ENCODE measurements at places on chromosomes 7 and 10.

GRCh38 chr10:49594594-49594993 lies 15.5 kb upstream of the SLC18A3 start:
- peak; percentile 52 for DNase-seq

- DNase-seq = no peak
Observed at GRCh38 chr10:60042914-60043313, 136.6 kb upstream of the CCDC6 start.

- no peak for DNase-seq
Observed at GRCh38 chr7:95976369-95977060, 204.2 kb downstream of the DYNC1I1 start.

- DNase-seq = no peak
Observed at GRCh38 chr7:151560243-151560642, 40.5 kb upstream of the RHEB start.

GRCh38 chr10:52110576-52110975 lies 203.5 kb upstream of the DKK1 start:
- no peak for DNase-seq

DNA sequence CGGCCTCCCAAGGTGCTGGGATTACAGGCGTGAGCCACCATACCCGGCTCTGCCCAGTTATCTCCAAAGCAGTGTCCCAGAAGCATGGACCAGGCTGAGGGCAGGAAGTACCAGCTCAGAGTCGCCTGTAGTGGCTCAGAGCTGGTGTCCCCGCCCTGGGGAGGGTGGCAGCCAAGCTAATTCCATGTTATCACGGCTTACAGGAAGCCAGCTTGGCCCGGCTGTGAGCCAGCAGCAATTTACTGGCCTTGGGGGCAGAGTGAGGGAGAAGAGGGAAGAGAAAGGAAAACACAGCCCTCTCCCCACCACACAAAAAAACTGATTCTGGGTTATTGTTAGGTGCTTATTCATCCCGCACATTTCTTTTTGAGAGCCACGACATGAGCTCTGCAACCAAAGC lies 88.1 kb downstream of the HIP1 start:
- DNase-seq = no peak

DNA sequence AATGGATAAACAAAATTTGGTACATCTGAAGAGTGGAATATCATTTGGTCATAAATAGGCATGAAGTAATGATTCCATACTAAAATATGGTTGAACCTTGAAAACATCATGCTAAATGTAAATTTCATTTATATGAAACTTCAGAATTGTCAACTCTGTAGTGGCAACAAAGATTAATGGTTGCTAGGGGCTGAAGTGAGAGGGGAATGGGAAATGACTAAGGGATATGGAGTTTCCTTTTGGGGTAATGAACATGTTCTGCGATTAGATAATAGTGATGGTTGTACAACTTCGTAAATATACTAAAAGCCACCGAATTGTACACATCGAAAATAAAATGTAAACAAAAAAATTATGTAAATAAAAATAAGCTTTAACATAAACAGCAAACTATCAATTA lies 384.1 kb upstream of the STEAP1 start:
- DNase-seq = no peak

DNA sequence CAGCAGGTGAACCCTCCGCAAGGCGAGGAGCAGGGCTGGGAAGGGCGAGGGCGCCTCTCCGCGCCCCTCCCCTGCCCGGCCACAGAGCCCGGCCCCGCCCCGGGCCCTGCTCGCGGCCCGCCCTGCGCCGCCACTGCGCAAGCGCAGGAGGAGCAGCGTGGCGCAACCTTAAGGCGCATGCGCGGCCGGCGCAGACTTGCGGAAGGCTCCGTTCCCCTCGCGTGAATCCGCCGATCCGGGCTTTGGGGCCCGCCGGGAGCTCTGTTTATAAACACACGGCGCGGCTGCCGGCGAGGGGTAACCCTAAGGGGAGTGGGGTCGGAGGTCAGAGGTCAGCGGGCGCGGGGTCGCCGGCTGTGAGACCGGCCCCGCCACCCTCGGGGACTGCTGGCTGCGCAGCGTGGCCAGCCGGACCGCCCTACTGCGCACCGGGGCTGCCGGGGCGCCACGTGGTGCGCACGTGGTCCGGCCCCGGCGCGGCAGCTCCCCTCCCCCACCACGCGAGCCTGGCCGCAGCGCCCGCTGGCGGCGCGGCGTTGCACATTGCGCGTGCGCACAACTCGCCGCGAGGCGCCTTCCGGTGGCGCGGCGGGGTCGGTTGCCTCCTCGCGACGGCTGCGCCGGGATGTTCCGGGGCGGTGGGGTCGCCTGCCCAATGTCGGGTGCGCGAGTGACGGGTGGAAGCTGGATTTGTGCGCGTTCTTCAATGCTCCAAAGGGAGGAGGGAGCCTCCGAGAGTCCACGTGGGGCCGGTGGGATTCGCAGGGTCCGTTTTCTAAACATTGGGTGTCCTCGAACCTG lies 40.2 kb upstream of the FOXK1 start:
- DNase-seq = peak; percentile 91
